NCI-H524 treated with DMSO at 0.1 percent for 48 hours (cell line): ENCODE measurements at places on chromosomes 11 and 22.
A peak's percentile ranks its signal among the peaks of the same experiment; 100 is the strongest.

GRCh38 chr11:10920205-10920604, 62.4 kb upstream of the ZBED5 start:
- peak; percentile 7 for DNase-seq

GRCh38 chr22:48301908-48302307, 1525.8 kb downstream of the BRD1 start:
- DNase-seq = no peak

- no peak for DNase-seq
Measured at GRCh38 chr11:134074346-134074745, 5.5 kb downstream of the JAM3 start.

GRCh38 chr11:65862941-65863888, 3.0 kb downstream of the MUS81 start:
- DNase-seq = no peak

DNA sequence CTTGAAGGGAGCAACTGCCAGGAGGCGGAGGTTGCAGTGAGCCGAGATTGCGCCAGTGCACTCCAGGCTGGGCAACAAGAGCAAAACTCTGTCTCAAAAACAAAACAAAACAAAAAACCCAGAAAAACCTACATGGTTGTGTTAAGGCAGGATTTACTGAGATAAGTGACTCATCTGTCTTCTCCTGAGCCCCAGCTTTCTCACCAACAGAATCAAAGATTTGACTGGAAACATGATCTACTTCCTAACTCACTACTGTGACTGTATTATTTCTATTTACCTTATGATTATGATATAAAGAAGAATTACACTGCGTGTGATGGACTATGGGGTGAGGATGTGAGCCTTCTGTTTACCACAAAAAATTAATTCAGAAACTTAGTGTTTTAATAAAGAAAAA, 21.8 kb downstream of the FAM118B start:
- no peak for DNase-seq

DNA sequence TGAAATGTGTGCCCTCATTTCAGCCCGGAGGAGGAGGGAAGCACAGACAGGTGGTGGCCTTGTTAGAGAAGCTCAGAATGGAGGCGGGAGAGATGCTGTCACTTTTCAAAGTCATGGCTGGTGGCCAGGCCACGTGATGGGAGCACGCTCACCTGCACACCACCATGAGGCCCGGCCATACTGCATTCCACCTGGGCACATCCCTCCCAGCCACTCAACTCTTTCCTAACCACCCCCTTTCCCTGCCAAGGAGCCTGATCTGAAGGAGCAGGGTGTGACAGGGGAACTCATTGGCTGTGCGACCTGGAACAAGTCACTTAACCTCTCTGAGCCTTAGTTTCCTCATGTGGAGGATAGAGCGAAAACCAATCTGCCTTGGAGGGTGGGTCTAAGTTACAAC, 364.5 kb downstream of the CTTN start:
- no peak for DNase-seq

DNA sequence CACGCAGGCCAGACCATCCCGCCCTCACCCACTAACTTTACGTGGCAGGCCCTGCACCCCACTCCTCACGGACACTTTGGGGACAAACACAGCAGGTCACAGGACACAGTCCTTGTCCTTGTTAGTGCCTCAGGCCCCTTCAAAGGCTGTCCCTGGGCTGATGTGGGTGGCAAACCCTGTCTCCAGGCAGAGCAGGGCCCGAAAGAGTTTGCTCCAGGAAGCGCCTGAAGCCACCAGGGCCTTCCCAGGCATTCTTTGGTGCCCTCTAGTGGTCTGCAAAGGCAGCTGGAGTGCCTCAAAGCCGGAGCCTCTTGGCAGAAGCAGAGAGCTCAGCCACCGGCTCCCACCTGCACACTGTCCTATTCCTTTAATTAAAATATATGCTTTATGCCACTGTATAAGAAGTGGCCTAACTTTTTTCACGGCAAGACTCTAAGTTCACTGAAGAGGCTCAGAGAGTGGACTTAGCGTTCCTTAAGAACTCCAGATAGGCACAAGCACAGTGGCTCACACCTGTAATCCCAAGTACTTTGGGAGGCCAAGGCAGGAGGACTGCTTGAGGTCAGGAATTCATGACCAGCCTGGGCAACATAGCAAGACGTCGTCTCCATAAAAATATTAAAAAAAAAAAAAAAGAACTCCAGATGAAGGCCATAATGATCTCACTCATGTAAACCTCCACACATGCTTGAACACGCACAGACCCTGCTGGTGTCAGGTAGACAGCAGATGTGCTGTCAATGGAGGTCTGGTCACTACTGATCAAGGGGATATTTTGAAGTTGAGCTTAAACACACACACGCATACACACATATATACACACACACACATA, 11.1 kb downstream of the TXN2 start:
- no peak for DNase-seq

DNA sequence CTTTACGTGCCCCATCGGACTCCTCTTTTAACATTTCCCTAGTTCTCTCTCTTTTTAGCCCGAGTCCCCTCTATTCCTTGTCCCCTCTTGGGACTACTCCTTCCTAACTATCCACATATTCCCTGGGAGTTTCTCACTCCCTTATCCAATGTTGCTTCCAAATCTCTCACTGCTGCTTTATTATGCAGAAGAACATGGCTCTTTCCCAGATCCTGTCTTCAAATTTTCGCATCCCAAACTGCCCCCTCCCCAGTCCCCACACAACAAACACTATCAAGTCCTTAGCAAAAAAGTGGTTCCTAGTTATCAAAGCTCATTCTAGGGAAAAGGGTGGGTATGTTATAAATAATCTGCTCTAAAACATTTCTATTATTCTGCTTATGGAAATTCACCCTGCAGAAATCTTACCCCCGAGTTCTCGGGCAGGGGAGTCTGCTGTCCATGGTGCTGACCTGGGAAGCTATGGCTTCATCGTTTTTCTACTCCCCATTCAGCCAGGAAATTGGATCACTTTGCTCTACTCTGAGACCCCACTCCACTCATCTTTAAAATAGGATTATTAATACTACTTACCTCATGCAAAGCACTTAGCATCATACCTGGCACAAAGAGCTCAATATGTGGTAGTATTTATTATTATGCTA, 393.5 kb downstream of the BUD13 start:
- no peak for DNase-seq
